ENCODE measurements at places on chromosomes 7 and 10. TPM values are rescaled to one million over a fixed set of nuclear protein-coding genes. Genes with fewer than 3 reads are reported as not detected.

GRCh38 chr7:36794689-36795088, 70.4 kb upstream of the AOAH start:
- H3K36me3 ChIP-seq, result no peaks in the 10 kb centered on the region
- H3K27me3 ChIP-seq, result no peaks in the 10 kb centered on the region
- no peak overlapping the region for H3K4me3 ChIP-seq
- H3K27ac ChIP-seq, result no peak overlapping the region

DNA sequence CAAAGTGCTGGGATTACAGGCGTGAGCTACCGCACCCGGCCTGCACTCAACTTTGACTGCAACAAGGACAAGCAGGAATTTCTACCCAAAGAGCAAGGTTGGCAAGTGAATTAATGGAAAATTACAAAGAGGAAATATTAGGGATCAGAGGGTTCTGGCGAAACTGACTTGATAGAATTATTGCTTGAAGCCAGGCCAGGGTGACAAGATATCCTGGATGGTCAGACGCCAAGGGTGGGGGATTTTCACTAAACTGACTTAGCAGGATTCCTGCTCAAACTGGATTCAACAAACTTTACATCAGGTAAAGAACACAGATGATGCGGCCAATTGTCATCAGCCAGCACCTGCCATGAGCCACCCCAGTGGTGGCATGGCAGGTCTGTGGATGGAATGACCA, 603.6 kb upstream of the MGMT start:
- no peak overlapping the region for H3K4me3 ChIP-seq
- peaks cover 1% of the 10 kb centered on the region for H3K27me3 ChIP-seq
- no peak overlapping the region for H3K27ac ChIP-seq
- H3K4me1 ChIP-seq, result peaks cover 2% of the 10 kb centered on the region
- no peaks in the 10 kb centered on the region for H3K36me3 ChIP-seq
- no peak for DNase-seq

Gene YWHAG
- 145 TPM for total RNA-seq

Gene NKX1-2
- total RNA-seq, result not detected

Gene KNDC1
- total RNA-seq, result 23.7 TPM

DNA sequence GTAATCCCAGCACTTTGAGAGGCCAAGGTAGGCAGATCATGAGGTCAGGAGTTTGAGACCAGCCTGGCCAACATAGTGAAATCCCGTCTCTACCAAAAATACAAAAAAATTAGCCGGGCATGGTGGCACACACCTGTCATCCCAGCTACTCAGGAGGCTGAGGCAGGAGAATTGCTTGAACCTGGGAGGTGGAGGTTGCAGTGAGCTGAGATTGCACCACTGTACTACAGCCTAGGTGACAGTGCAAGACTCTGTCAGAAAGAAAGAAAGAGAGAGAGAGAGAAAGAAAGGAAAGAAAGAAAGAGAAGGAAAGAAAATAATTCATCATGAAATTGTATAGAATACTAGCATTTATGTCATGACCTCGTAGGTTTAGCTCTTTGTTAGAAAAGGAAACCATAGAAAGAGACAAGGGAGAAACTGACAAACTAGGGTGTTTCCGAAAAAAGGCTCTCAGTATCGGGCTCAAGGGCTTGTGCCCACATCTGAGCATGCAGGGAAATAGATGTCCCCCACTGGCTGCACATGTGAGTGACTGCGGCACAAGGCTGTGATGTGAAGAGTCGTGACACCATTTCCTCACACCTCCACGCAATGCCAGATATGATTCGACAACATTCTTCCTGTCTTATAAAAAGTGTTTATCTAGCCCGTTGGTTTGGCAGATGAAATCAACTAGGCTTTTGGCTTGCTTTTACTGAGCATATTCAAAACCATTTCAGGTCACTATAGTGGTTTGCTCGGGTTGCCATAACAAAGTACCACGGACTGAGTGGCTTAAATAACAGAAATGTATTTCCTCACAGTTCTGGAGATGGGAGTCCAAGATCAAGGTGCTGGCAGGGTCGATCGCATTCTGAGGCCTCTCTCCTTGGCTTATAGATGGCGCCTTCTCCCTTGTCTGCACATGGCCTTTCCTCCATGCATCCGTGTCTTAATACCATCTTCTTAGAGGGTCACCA, 2.0 kb downstream of the SRGN start:
- H3K36me3 ChIP-seq, result no peaks in the 10 kb centered on the region
- no peak overlapping the region for H3K27ac ChIP-seq
- H3K27me3 ChIP-seq, result peaks cover 11% of the 10 kb centered on the region

Gene SEMA3E
- total RNA-seq, result 0.81 TPM
